HepG2 (cell line): ENCODE measurements at places on chromosomes 3 and 15.

GRCh38 chr15:42736178-42736792 lies 643 bp downstream of the CDAN1 start:
- DNase-seq = no peak

GRCh38 chr15:40047415-40048210 lies 8.6 kb upstream of the SRP14 start:
- no peak for DNase-seq

GRCh38 chr15:52114261-52115055 lies 1.9 kb upstream of the BCL2L10 start:
- no peak for DNase-seq

DNA sequence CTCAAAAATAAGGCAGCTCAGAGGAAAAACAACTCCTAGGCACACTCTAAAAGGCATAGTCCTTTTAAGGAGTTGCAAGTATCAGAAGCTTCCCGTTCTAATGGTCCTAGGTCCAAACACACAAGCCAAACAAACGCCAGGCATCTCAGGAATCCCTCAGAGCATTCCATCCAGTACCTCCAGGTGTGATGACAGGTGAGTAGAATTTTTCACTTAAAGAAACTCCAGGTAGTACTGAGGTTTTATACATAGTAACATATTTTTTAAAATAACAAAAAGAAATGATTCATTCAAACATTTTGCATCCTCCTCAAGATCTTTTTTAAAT lies 1092.3 kb downstream of the TUSC7 start:
- DNase-seq = no peak

GRCh38 chr15:101024706-101025500 lies 105.7 kb downstream of the LRRK1 start:
- no peak for DNase-seq

GRCh38 chr15:45763170-45763869 lies 128.5 kb downstream of the SQOR start:
- no peak for DNase-seq

- DNase-seq = no peak
These were observed 902 bp downstream of the TMEM44 start for GRCh38 chr3:194632226-194632808.

- no peak for DNase-seq
These were observed 28.8 kb downstream of the ATG7 start for GRCh38 chr3:11300970-11301369.

- no peak for DNase-seq
These were observed 56.5 kb downstream of the MCTP2 start for GRCh38 chr15:94287794-94288246.

DNA sequence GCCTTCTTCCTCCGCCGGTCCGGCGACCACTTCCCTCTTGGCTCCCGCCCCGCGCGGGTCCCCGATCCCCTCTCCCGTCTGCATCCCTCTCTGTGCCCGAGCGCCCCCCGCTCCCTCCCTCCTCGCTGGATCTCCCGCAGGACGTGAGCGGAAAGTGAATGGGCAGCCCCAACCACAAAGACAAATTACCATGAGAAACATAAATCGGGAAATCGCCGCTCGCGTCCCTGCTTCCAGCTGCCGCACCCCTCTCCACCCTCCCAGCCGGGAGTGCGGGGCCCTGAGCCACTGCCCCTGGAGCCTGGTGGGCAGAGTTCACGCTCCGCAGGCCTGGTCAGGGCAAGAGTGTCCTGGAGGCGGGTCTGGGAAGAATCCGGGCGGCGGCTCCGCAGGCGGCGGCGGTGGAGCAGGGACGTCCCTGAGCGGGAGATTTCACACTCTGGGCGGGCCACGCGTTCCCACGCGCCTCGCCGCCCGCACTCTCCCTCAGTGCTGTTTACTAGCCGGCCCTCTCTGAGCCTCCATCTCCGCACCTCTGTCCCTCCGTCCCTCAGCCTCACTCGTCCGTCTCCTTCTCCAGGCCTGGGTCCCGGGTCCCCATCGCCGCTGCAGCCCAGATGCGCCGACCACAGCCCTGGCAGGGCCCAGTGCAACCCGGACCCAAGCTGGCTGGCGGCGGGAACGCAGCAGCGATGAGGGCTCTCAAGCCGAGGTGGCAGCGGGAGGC lies 835 bp downstream of the SEMA5B start:
- no peak for DNase-seq

GRCh38 chr3:87895983-87896382 lies 162.8 kb downstream of the CGGBP1 start:
- no peak for DNase-seq
